Muscle of leg (tissue), 16 donors: ENCODE measurements at places on chromosomes 5 and 9. TPM values are rescaled to one million over a fixed set of nuclear protein-coding genes. Genes with fewer than 3 reads are reported as not detected.

DNA sequence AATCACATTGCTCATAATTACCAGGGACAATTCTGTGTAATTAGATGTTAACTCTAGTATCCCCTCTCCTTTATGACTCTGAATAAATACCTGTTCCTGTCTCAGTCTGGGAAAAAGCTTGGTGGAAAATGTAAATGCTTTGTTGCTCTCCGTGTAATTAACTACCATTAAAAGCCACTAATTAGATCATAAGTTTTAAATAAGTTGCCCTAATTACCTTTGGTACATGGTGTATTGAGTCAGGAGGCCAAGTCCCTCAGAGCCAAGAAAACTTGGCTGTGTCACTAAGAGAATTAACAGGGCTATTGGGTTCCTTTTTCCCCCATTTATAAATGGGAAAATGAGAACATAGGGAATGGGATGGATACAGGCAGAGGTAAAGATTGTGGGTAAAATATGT lies 617.6 kb downstream of the TLR4 start:
- no peak for DNase-seq

GRCh38 chr9:71626395-71626794 lies 141.9 kb downstream of the CEMIP2 start:
- no peak for DNase-seq

- DNase-seq = no peak
These were observed 55.7 kb downstream of the SHC3 start for GRCh38 chr9:89122949-89123348.

- peak; percentile 4 for DNase-seq
These were observed 177.3 kb downstream of the CFAP90 start for GRCh38 chr5:7673658-7674057.

- DNase-seq = no peak
These were observed 595.4 kb downstream of the IRX1 start for GRCh38 chr5:4191041-4191440.

DNA sequence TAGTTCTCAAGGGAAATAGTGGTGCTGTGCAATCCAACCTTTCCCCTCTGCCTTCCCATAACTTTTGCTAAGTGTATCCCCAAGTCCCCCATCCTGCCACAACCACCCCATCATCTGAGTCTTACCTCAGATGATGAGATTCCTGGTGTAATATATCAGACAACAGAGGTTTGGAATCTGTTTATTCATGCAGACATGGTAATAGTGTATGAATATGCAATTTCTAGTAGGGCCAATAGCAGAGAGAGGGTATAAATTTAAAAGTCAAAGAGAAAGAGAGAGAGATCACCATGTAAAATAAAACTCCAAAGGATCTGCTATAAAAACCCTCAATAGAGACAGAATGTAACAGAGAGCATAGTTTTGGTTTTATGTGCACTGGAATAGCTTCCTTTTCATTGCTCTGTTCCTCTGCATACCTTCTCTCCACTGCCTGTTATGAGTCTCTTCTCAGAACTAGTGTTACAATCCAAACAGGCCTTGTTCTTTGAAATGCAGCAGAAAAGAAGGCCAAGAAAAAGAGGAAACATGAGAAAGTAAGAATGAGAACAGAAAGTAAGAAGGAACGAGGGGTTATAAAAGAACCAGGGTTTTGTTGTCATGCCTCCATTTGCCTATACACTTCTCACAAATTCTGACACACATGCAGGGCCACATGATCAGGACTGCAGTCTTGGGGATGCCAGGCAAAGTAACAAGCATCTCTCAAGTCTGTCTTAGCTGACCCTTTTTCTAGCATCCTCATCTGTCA lies 278.0 kb downstream of the CETN3 start:
- DNase-seq = peak; percentile 38

GRCh38 chr5:164027738-164028137 lies 522.3 kb downstream of the MAT2B start:
- no peak for DNase-seq

GRCh38 chr9:131165523-131165922 lies 40.1 kb downstream of the NUP214 start:
- no peak for DNase-seq

DNA sequence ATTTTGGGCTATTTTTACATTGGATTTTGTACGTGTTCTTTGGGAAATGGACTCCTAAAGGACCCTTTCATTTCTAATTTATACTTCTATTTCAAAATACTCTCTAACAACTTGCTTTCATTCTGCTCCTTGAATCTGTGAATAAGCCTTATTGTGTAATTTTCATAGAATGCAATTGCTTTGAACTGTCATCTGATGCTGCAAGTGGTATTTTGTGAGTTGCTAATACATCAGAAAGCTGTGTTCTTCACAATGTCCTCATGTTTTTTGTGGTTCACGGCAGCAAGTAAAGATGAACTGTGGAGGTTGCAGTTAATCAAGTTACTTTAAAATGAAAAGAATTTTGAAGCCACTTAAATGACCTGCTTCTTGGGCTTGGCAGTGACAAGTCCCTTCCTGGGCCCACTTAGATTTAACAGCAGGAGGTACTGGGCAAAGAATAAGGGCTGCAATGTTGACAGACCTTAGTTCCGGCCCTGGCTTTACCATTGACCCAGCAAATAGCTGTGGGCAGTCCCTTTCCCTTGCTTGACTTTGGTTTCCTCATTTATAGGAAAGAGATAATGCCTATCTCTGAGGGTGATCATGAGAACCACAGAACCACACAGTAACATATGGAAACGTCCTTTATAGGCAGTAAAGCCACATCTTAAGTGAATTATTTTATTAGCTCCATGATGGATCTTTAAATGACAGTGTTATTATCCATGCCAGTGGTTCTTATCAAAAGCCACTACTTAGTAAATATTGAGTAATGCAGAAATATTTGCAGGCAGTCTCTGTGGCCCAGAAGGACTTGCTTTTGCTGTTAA lies 54.8 kb downstream of the IQGAP2 start:
- no peak for DNase-seq

GRCh38 chr5:38642189-38642911 lies 85.9 kb upstream of the LIFR start:
- no peak for DNase-seq

DNA sequence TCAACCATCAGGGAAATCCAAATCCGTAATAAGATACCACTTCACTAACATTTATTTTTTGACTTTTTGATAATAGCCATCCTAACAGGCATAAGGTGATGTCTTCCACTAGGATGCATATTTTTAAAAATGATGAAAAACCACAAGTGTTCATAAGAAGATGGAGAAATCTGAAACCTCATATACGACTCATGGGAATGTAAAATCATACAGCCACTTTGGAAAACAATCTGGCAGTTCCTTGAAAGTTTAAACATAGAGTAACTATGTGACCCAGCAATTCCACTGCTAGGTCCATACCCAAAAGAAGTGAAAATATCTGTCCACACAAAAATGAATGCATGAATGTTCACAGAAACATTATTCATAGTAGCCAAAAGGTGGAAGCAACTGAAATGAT lies 431.0 kb downstream of the ENC1 start:
- no peak for DNase-seq

- no peak for DNase-seq
These were observed 16.9 kb downstream of the BASP1 start for GRCh38 chr5:17234374-17234773.

DNA sequence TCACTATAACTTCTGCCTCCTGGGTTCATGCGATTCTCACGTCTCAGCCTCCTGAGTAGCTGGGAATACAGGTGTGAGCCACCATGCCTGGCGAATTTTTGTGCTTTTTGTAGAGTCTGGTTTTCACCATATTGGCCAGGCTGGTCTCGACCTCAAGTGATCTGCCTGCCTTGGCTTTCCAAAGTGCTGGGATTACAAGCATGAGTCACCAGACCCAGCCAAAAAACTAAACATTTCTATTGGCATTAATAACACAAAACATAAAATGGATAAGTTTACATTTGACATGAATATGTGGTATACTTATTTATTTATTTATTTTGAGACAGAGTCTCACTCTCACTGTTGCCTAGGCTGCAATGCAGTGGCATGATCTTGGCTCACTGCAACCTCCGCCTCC lies 13.6 kb upstream of the REEP5 start:
- no peak for DNase-seq

CYSRT1 gene
- total RNA-seq = 0.18 TPM

GFI1B gene
- total RNA-seq = 0.13 TPM

ARL14EPL gene
- total RNA-seq = 0.09 TPM

SELENOP gene
- total RNA-seq = 142 TPM

ALDOB gene
- total RNA-seq = 0.40 TPM

INSL6 gene
- not detected for total RNA-seq

FOXD4L3 gene
- total RNA-seq = not detected
